ENCODE measurements at places on chromosomes 3 and 15. TPM values are rescaled to one million over a fixed set of nuclear protein-coding genes. Genes with fewer than 3 reads are reported as not detected.

Gene TTLL13
- polyA plus RNA-seq: 0.08 TPM

Gene TMEM212
- not detected for polyA plus RNA-seq

Gene UNC13C
- 0.16 TPM for polyA plus RNA-seq

Gene HRG
- not detected for polyA plus RNA-seq

Gene GOLGA6L7
- polyA plus RNA-seq: not detected

Gene SAMD7
- polyA plus RNA-seq: not detected

Gene PP2D1
- polyA plus RNA-seq: 0.64 TPM

Gene TYRO3
- not detected for polyA plus RNA-seq

Gene CHST13
- not detected for polyA plus RNA-seq

Gene C3orf22
- polyA plus RNA-seq: not detected

Gene ZNF660
- not detected for polyA plus RNA-seq

Gene NANOGP8
- not detected for polyA plus RNA-seq

Gene ZPLD1
- not detected for polyA plus RNA-seq

Gene MON1A
- polyA plus RNA-seq: 12.1 TPM

Gene ADAMTS7
- 0.04 TPM for polyA plus RNA-seq

Gene GNAT1
- not detected for polyA plus RNA-seq

Gene BFSP2
- 2.8 TPM for polyA plus RNA-seq

Gene PCLAF
- polyA plus RNA-seq: 1.4 TPM

Gene MYRIP
- polyA plus RNA-seq: 0.11 TPM

Gene SNTN
- not detected for polyA plus RNA-seq

Gene NIT2
- 55.6 TPM for polyA plus RNA-seq

Gene ZDHHC23
- polyA plus RNA-seq: 4.1 TPM

Gene ZDHHC19
- polyA plus RNA-seq: 5.4 TPM

Gene CAPN3
- polyA plus RNA-seq: 1.3 TPM

Gene SLC24A5
- not detected for polyA plus RNA-seq

Gene CAND2
- 0.35 TPM for polyA plus RNA-seq

Gene ATP2B2
- polyA plus RNA-seq: not detected

Gene PGBD4
- polyA plus RNA-seq: 0.71 TPM

Gene UACA
- polyA plus RNA-seq: 1.1 TPM

Gene GABRA5
- not detected for polyA plus RNA-seq

Gene CPN2
- not detected for polyA plus RNA-seq

Gene C3orf20
- not detected for polyA plus RNA-seq

Gene RBP2
- not detected for polyA plus RNA-seq

Gene IQCF5
- polyA plus RNA-seq: not detected

Gene OR5K2
- polyA plus RNA-seq: not detected

Gene AHSG
- polyA plus RNA-seq: not detected

Gene LDHAL6B
- not detected for polyA plus RNA-seq

Gene SAXO2
- polyA plus RNA-seq: 4.2 TPM

Gene TRPM1
- not detected for polyA plus RNA-seq

Gene EID1
- 140 TPM for polyA plus RNA-seq

Gene PLS1
- polyA plus RNA-seq: not detected

Gene TGM5
- not detected for polyA plus RNA-seq

Gene ROPN1B
- polyA plus RNA-seq: not detected

Gene C2CD4A
- not detected for polyA plus RNA-seq

Gene RHOV
- polyA plus RNA-seq: not detected

Gene CHRNB4
- not detected for polyA plus RNA-seq

Gene NDN
- polyA plus RNA-seq: not detected

Gene CIDEC
- 0.80 TPM for polyA plus RNA-seq

Gene ATP1B3
- polyA plus RNA-seq: 73.4 TPM

Gene SEMA5B
- not detected for polyA plus RNA-seq

Gene TRIM69
- 30.7 TPM for polyA plus RNA-seq

Gene COL6A5
- not detected for polyA plus RNA-seq
